GM03348 (cell line): ENCODE measurements at places on chromosomes 2 and 18.

DNA sequence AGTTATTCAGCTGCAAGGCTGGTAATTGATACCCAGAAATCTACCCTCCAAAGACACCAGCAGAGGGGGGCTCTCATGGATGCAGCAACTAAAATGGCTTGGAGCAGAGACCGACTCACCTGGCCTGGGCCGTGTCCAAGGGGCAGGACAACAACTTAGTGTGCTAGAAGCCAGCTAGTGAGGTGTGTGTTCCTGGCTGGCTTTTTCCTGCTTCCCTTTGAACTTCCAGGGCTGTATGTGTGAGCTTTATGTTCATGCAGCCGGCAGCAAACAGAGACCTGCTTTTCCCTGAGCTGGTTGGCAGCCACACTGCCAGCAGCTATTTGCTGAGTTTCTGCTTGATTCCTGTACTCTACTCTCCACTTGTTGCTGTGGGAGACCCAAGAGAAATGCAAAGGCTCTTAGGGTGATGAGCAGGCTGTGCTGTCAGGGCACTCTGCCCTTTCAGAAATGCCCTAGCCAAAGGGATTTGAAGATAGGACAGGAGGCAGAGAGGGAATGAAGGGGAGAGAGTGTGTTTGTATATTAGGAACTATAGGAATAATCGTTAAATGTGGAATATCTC, 23.7 kb upstream of the GRP start:
- no peak for DNase-seq

GRCh38 chr2:216904974-216905373, 45.1 kb upstream of the TNP1 start:
- no peak for DNase-seq

- no peak for DNase-seq
Observed at GRCh38 chr18:24936691-24937090, 415.3 kb downstream of the ZNF521 start.

DNA sequence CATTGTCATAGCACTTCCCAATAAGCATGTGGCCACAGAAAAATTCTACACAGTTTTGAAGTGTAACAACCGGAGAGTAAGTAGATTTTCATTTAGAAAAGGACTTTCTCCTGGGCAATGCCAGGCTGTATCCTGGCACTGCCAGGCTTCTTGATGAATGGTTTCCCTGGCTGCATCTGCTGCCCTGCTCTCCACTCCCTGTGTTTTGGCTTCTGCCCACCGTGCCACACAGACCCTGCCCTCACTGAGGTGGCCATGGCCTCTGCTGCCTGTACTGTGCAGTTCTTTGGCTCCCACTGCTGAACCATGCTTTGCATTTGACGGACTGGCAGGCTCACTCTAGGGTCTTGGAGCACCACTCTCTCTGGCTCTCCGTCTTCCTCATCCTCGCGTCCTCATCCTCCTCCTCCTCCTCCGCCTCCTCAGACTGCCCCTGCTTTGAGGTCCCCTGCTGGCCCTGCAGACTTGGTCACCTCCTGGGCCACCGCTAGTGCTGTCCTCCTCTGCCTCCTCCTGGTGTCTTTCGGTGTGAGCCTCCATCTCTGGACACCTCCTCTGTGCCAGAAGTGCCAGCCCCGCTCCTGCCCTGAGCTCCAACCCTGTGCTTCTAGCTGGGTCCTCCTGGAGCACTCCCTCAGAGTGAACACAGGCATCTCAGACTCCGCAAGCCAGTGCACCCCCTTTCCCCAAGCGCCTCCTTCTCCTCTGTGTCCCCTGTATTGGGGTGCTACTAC, 45.9 kb upstream of the CNGA3 start:
- no peak for DNase-seq

- no peak for DNase-seq
Observed at GRCh38 chr2:105604938-105605337, 139.8 kb upstream of the NCK2 start.

- no peak for DNase-seq
Observed at GRCh38 chr2:38323623-38324022, 53.5 kb downstream of the ATL2 start.

- no peak for DNase-seq
Observed at GRCh38 chr2:8234757-8235374, 447.0 kb upstream of the ID2 start.

- no peak for DNase-seq
Observed at GRCh38 chr2:85794038-85794441, 40.2 kb downstream of the ATOH8 start.

- DNase-seq = no peak
Observed at GRCh38 chr2:96961210-96961950, 25.0 kb downstream of the FAM178B start.

GRCh38 chr2:10028988-10029874, 14.1 kb upstream of the KLF11 start:
- DNase-seq = peak; percentile 49

GRCh38 chr18:1595195-1595594, 690.5 kb downstream of the ADCYAP1 start:
- DNase-seq = no peak

DNA sequence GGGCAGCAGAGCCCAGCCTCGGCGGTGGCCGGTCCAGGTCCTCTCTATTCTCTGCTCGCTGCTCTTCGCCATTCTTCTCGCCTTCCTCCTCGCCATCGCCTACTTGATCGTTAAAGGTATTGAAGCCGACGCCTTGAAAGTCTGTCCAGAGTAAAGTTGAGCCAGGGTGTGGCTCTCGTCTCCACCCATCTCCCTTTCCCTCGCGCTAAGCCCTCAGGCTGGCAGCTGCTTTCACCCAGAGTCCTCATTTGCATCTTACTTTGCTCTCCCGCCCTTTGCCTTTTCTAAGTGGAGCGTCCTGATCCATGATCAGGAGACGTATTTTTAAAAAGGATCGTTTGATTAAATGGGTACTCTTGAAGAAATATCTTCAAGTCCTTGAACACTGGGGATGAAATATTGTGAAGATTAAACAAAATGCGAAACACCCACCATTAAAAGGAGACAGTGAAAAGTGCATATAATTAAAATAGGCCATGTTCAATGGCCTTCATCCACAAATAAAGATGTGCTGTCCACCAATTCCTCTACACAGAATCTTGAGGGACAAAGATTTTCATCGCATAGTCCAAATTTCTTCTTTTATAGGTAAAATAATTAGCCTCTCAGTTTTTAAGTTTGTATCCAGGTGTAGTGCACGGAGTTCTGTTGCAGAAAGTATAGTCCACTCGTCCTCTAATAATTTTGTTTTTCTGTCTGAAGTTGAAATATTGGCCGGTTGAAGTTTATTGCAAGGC, 657 bp downstream of the ARL6IP6 start:
- DNase-seq = peak; percentile 28

- no peak for DNase-seq
Observed at GRCh38 chr2:232250246-232251175, 128.0 kb upstream of the ALPP start.
